Cardiac septum (tissue), 1 donor: ENCODE measurements at places on chromosomes 3 and 15. TPM values are rescaled to one million over a fixed set of nuclear protein-coding genes. Genes with fewer than 3 reads are reported as not detected.

CKMT1A gene
- total RNA-seq, result 0.32 TPM

- no peak for DNase-seq
These were observed 345.1 kb upstream of the CBLB start for GRCh38 chr3:106213954-106214353.

GRCh38 chr15:78322243-78322642 is 17.9 kb upstream of the CRABP1 start:
- DNase-seq, result no peak

SPINK8 gene
- total RNA-seq, result not detected

POTEB3 gene
- not detected for total RNA-seq

GRCh38 chr3:168926426-168926825 is 737.1 kb downstream of the MECOM start:
- no peak for DNase-seq

LYSMD2 gene
- total RNA-seq, result 6.9 TPM

DNA sequence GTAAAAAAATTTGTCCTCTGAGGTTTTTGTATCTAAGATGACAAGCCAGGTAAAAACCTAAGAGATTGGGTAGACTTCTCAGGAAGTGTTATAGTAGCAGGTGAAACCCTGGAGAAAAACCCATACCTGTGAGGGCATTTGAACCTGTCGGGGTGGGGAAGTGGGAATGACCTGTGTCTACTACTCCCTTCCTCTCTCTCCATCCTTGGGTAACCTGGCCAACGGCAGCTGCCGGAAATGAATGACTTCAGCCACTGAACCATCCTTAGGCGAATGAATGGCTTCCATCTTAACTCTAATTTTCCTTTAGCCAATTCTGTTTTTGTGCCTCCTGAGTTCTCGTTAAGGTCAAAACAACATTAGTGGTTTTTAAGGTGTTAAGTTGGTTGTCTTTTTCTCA is 16.8 kb downstream of the GPR15 start:
- no peak for DNase-seq

EBLN2 gene
- total RNA-seq, result 1.9 TPM

DNA sequence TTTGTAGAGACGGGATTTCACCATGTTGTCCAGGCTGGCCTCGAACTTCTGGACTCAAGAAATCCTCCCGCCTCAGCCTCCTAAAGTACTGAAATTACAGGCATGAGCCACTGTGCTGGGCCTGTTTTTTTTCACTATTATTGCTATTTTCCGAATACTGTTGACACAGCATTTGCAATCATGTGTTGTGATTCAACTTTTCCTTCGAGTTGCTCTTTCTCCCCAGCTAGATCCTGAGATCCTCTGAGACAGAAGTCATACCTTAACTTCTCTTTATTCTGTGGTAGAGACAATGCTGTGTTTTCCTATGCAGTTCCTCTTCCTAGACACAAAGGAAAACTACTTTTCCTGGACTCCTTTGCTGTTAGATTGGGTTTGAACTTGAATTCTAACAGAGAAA is 46.4 kb upstream of the USP3 start:
- DNase-seq, result no peak

GRCh38 chr15:69626095-69627066 is 173.8 kb downstream of the RPLP1 start:
- DNase-seq, result no peak

DNAJC13 gene
- total RNA-seq, result 39.9 TPM

UROC1 gene
- not detected for total RNA-seq

- no peak for DNase-seq
These were observed 11.4 kb downstream of the CHAC1 start for GRCh38 chr15:40964634-40965033.

ISL2 gene
- total RNA-seq, result not detected

SLMAP gene
- total RNA-seq, result 578 TPM

GRCh38 chr3:151145713-151146070 is 57.3 kb downstream of the GPR171 start:
- DNase-seq, result no peak

DNA sequence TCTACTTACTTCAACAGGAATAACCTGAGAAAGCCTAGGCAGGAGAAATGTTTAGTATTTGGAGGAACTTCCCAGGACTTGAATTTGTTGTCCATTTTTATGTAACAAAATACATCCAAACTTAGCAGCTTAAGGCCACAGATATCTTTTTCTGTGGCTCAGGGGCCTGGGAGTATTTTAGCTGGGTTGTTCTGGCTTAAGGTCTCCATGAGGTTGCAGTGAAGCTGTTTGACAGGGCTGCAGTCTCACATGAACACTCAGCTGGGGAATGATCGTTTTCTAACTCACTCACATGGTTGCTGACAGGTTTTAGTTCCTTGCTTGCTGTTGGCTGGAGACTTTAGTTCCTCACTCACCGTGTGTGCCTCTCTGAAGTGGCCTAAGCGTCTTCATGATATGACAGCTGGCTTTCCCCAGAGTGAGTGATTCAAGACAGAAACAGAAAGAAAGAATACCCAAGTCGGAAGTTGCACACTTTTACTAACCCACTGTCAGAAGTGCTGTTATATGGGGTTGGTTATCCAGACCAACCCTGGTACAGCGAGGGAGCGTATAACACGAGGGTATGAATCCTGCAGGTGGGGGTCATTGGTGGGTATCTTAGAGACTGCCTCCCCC is 229.7 kb upstream of the TBL1XR1 start:
- no peak for DNase-seq

- DNase-seq, result no peak
These were observed 258.2 kb upstream of the CFAP20DC start for GRCh38 chr3:59308001-59308400.
